ENCODE measurements at places on chromosomes 16 and 17.
A peak's percentile ranks its signal among the peaks of the same experiment; 100 is the strongest.

DNA sequence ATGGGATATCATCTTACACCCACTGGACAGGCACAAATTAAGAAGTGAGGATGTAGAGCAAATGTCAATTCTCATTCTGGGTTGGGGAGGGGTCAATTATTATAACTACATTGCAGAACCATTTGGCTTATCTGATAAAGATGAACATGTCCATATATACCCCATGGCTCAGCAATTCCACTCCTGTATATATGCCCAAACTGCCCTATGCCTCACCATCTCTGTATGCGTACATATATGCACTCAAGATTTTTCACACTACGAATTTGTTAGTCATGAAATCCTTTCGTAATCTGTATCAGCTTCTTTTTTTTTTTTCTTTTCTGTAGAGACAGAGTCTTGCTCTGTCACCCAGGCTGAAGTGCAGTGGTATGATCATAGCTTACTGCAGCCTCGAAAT lies 20.8 kb upstream of the CNEP1R1 start:
- DNase-seq, result no peak

DNA sequence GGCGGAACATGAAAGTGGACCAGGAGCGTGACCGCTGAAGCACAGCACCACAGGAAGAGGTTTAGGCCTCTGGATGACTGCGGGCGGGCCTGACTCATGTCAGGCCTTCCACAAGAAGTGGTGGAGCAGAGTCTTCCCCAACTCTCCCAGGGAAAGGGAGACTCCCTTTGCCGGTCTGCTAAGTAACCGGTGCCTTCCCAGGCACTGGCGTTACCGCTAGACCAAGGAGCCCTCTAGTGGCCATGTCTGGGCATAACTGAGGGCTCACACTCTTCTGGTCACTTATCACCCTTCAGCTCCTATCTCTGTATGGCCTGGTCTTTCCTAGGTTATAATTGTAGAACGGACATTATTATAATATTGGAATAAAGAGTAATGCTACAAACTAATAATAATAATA lies 1931.9 kb downstream of the TP53TG3F start:
- peak; percentile 84 for DNase-seq

- no peak for DNase-seq
Observed at GRCh38 chr16:57669476-57670162, 1.5 kb downstream of the ADGRG3 start.

- no peak for DNase-seq
Observed at GRCh38 chr17:732902-733720, 715 bp downstream of the TLCD3A start.

DNA sequence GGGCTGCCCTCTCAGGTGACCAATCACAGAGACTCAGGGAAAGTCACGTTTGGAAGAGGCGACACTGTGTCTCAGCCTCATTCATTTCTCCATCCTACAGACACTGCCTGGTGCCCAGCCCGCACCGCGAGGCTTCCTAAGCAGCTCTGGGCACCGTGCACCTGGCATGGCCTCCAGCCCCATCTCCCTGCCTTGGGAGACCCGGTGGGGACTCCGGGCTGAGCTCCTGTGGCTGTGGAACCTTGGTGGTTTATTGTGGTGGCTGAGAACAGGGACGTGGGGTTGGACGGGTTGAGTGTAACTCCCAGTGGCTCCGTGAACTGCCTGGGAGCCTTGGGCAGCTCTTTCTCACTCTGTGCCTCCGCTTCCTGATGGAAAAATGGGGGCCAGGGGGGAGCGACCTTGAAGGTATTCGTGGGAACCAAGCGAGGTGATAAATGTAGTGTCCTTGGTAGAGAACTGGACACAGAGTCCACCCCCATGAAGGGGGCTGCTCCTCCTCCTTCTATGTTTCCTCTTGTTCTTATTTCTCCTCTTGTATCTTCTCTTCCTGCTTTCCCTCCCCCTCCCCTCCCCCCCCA lies 215.4 kb downstream of the SEC14L1 start:
- DNase-seq, result no peak

- DNase-seq, result no peak
Observed at GRCh38 chr16:23711785-23712184, 1.2 kb downstream of the ERN2 start.

DNA sequence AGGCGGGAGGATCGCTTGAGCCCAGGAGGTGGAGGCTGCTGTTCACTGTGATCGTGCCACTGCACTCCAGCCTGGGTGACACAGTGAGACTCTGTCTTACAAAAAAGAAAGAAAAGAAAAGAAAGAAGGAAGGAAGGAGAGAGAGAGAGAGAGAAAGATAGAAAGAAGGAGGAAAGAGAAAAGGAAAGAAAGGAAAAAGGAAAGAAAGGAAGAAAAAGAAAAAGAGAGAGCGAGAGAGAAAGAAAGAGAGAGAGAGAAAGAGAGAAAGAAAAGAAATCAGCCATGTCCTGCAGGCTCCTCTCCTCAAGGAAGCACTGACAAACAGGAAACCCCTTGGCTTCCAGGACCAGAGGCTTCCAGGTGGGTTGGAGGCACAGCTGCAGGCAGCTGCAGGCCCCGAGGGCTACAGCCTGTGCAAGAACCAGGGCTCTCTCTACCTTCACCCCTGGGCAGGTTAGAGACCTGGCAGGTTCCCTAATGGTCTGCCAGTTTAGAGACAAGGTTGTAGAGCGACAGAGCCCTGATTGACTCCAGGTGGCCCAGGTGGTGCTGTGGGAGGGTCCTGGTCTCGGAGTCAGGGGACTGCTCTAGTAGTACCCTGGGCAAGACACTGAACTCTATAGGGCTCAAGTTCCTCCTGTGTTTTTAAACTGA lies 53.8 kb downstream of the PECAM1 start:
- DNase-seq, result no peak

- no peak for DNase-seq
Observed at GRCh38 chr16:81367821-81368220, 53.1 kb downstream of the GAN start.

GRCh38 chr16:87461466-87461991 lies 31.3 kb downstream of the ZCCHC14 start:
- peak; percentile 78 for DNase-seq

GRCh38 chr16:474420-475122 lies 49.1 kb downstream of the RAB11FIP3 start:
- DNase-seq, result no peak

DNA sequence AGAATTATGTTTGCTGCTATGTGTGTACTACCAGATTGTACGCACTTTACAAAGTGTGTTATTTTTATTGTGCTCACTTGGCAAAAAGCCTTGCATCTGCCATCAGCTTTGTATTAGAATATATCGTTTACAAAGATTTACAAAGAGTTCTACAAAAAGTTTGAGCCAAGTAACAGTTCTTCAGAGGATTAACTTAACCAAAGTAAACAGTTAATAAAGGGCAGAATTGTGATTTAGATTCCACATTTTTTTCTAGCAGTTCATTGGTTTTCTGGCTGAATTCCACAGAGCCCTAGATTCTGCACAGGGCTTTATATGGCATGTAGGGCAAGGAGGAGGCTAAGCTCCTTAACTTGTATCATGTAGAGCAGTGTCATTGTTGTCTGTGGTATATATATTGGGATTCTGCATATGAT lies 29.4 kb downstream of the UTP18 start:
- no peak for DNase-seq

DNA sequence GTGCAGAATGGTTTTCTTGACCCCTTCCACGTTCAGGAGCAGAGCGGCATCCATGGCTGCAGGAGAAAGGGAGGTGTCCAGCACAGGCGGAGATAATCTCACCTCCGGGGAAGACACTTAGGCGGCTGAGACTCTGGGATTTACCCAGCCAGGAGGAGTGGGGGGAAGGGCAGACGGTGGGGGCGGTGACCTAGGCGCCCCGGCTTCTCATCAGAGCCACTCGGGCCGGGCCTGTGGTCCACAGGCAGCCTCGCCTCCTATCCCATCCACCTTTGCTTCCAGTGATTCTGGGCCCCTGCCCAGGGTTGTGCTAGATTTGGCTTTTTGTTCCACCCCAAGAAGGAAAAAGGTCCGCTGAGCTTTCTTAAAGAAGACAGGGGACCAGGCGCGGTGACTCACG lies at the start of gene AIPL1:
Gene AIPL1 (minus strand): TSS at position 71 of the 400 bp plus-strand sequence. CDS start 17 bp downstream, at position 54.
- no peak for DNase-seq

DNA sequence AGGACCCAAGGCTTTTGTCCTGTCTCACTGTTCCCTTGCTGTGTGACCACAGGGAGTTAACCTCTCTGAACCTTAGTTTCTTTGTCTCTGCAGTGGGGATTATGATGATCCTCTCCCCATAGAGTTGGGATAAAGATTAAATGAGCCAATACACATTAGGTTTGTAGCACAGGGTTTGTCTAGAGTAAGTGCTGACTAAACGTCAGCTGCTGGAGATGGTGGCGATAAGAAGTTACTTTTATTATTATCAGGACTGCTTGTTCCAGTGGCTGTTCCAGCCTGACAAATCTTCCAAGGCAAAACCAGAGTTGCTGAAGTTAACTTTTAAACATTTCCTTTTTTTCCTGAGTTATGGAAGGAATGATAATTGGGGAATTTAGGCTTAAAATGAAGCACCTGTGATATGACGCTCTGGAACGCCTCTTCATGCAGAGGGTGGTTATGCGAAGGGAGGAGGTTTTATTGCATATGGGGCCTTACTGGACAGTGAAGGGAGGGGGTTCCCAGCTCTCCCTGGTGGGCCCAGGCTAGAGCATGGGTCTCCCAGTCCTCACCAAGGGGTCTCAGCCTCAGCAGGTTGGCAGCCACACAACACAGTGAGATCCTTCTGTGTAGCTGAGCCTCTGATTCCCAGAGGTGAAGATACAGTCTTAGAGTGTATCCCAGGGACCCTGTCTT lies 35.8 kb downstream of the PLCG2 start:
- DNase-seq, result no peak

DNA sequence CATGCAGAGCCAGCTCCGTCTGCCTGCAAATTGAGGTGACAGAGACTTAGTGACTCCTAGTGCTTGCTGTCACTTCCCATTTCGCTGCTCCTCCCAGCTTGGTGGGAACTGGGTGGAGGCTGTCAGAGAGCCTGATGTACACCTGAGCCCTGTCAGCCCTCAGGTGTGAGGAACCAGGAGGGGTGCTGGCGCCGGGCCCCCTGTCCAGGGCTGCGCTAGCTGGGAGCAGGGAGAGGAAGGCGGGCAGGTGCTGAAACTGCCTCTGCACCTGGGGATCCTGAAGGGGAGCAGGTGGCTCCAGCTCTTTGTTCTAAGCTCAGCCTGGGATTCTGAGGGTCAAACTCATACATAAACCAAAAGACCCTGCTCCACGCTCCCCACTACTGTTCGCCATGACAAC lies 10.8 kb upstream of the WSCD1 start:
- DNase-seq, result no peak

DNA sequence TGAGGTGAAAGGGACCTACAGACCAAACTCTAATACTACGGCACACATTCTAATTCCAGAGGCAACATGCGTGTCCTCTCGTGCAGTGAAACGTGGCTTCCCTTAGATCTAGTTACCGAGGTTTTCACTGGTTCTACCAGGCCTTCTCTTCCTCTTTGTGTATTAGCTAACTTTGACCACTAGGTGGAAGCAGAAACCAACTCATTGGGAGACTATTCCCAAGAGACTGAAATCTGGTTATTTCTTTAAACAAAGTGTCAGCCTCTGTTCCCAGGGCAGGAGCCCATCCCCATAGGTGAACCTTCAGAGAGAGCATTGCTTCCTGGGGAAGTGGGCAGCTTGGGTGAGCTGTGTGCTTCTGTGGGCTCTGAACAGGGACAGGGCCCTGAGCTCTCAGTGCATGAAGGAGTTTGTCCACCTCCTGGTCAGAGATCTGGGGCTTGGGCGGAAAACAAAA lies 19.7 kb upstream of the RCVRN start:
- peak; percentile 16 for DNase-seq

DNA sequence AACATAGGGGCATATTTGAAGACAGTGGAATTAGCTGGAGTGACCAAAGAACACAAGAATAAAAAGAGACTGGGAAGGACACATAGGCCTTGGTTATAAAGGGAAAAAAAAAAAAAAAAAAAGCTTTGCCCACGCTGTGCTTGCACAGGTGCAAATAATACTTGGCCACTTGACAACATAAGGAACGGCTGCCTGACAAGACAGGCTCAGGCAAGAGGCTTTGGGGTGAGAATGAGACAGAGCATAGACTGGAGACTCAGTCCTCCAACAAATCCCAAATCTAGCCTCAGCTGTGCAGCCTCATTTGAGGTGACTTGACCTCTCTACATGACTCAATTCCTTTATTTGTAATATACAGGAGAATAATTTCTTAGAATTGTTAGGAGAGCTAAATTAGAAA lies 332.8 kb upstream of the DYNLRB2 start:
- DNase-seq, result no peak

GRCh38 chr16:12553191-12553590 lies 250.5 kb downstream of the CPPED1 start:
- peak; percentile 71 for DNase-seq

GRCh38 chr16:89936034-89936433 lies 12.5 kb upstream of the DEF8 start:
- no peak for DNase-seq

GRCh38 chr16:17103216-17103615 lies 367.5 kb downstream of the XYLT1 start:
- no peak for DNase-seq

GRCh38 chr17:32525122-32525521 lies 38.3 kb downstream of the CDK5R1 start:
- no peak for DNase-seq

- DNase-seq, result no peak
Observed at GRCh38 chr16:27221576-27222248, 18.4 kb downstream of the KDM8 start.

DNA sequence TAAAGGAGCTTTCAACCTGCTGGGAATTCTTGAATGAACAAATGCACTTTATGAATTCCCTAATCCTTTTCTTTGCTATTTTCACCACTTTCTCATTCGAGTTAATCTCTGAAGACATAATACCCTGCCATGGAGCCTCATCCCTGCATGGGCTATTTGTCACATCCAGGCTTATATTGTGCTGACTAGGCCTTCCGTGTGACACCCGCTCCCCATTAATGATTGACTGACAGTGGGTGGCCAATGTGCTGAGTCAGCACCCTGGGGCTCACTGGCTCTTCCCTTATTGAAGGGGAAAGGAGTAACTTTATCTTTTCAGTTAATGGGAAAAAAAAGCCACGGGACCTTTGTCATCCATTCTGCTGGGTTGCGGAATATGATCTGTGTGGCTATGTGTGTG lies 1024.8 kb upstream of the EEF2KMT start:
- no peak for DNase-seq

DNA sequence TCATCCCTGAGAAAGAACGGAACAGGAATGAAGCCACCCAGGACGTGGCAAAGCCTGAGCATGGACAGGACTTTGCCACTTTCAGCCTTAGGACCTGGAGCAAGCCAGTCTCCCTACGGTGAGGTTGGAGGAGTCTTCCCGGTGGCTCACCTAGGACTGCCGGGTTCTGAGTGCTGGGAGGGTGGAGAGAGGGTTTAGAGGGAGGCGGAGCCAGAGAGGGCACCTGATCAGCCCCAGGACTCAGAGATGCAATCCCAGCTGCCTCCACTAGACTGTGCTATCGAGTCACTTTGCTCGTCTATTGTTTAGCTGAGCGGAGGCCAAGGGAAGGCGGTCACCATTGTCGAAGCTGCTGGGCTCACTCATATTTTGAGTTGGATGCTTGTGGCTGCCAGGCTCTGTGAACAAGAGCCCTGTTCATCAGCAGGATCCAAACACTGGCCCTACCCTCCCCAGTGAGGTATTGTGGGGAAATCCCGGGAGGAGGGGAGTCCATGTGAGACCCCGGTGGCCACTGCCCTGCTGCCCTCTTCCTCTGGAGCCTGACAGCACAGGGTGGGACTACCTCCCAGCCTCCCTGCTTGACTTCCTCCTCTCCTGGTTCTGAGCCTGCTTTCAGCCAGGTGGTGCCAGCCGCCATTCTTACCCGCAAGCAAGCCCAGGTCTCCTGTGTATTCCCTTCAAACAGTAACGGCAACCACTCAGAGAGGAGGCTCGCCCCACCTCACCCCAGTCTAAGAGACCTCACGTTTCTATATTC lies 7.0 kb downstream of the KRT14 start:
- DNase-seq, result peak; percentile 81

Data from NCI-H2029 (cell line).